ENCODE measurements at places on chromosomes 3 and 15.

DNA sequence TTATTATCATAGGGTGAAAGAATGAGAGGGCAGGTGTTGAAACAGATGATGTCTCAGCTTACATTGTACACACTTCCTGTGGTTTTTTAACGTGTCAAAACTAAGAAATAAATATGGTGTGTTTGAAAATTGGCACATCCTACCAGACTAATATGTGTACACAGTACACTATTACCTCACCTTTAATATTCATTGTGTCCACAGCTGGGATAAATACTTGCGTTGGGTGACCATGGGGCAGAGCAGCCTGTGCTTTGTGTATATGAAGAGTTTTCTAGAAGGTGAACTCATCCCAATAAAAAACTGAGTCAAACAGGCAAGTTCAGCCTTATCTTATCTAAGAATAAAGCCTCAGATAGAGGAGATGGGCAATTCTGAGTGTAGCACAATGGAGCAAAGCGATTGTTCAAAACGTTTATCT lies 17.3 kb downstream of the SUCNR1 start:
- DNase-seq: no peak

GRCh38 chr3:58531956-58532355 lies 5.0 kb downstream of the ACOX2 start:
- no peak for DNase-seq

DNA sequence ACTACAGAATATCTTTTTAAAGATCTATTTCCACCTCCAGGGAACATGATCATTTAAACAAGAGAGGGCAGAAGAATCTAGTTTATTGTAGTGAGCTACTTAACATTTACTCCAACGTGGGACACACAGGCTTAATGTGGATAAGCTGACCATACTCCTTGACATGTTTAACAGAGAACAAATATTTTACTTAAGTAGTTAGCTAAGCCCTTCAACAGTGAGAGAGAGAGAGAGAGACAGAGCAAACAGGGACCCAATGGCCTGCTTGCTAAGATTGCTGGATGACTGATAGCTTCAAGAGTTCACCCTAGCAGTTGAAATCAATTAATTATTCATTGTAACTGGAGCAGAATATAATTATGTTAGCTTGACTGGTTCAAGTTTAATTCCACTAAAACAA lies 158.6 kb downstream of the ADAM10 start:
- DNase-seq: no peak

- no peak for DNase-seq
Observed at GRCh38 chr3:25532431-25533162, 104.5 kb downstream of the RARB start.

DNA sequence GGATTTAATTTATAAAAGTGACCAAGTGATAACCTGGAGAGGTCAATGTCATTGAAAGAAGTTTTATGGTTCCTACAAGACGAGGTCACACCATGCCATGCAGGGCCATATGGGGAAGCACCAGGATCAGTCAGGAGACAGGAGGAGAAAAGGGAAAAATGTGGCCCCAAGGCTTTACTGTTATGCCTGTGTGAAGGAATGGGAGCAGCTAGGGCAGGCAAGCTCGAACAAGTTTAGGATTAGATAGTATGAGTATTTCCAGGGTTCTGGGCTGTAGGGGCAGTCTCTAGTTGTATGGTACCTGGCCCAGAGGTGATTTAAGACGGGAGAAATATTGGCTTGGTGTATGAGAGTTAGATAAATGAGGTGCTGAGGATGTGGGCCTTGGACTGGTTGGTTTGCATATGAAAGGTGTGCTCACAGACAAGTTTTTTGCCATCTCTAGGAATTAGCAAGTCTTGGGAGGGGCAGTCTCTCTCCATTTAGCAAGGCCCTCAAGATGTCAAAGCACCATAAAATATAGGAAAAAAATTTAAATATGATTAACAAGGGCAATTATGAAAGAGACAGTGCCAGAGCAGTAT lies 36.3 kb upstream of the DCLK3 start:
- DNase-seq: no peak

DNA sequence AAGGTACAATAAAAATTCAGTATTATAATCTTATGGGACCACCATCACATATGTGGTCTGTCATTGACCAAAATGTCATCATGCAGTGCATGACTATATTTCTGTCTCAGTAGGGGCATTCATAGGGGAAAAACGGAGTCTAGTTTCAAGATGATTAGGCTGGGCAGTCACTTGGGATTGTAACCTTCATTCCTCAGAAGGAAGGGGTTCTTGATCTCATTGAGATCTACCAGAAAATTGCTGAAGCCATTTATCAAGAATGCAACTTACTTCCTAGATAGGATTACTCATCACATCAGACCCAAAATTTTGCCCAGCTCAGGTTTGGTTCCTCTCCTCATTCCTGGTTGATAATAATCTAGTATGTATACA lies 37.3 kb downstream of the BTD start:
- DNase-seq: no peak

- no peak for DNase-seq
Observed at GRCh38 chr3:143529018-143529478, 319.2 kb downstream of the SLC9A9 start.

DNA sequence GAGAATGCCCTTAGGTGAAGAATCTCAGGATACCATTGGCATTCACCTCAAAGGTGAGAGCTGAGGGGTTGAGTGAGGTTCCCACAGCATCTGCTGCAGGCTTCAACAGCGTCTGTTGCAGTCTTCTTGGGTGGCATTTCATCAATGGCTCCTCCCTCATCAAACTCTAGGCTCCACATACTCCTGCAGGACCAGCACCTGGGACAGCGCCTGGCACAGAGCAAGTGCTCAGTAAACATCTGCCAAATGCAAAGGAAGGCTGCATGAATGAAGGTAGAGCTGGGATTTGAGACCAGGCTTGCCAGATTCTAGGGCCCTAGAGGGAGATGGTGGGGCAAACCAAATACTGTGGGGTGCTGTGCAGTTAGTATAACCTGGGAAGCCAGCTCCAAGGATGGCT lies 9.6 kb downstream of the TRH start:
- DNase-seq: no peak

- DNase-seq: no peak
Observed at GRCh38 chr3:115651599-115651998, 28.3 kb downstream of the GAP43 start.

Measured in right kidney (tissue), 9 donors.